Muscle of arm (tissue), 14 donors: ENCODE measurements at places on chromosomes 11 and 22. TPM values are rescaled to one million over a fixed set of nuclear protein-coding genes. Genes with fewer than 3 reads are reported as not detected.

The CSF2RB gene
- 3.5 TPM for polyA plus RNA-seq

The RHOD gene
- polyA plus RNA-seq, result 11.2 TPM

The TTC28 gene
- polyA plus RNA-seq, result 23.3 TPM

The IFITM1 gene
- polyA plus RNA-seq, result not detected

The ELFN2 gene
- 1.6 TPM for polyA plus RNA-seq
